Uterus (tissue), 4 donors: ENCODE measurements at places on chromosomes 5 and 9. TPM values are rescaled to one million over a fixed set of nuclear protein-coding genes. Genes with fewer than 3 reads are reported as not detected.

SEMA6A gene
- total RNA-seq, result 51.5 TPM

ZDHHC11B gene
- 15.1 TPM for total RNA-seq

IFNW1 gene
- total RNA-seq, result not detected

HNRNPK gene
- total RNA-seq, result 437 TPM

PCDHGB5 gene
- 33.6 TPM for total RNA-seq

N4BP3 gene
- 1.5 TPM for total RNA-seq

SLC25A2 gene
- total RNA-seq, result 2.3 TPM

DNA sequence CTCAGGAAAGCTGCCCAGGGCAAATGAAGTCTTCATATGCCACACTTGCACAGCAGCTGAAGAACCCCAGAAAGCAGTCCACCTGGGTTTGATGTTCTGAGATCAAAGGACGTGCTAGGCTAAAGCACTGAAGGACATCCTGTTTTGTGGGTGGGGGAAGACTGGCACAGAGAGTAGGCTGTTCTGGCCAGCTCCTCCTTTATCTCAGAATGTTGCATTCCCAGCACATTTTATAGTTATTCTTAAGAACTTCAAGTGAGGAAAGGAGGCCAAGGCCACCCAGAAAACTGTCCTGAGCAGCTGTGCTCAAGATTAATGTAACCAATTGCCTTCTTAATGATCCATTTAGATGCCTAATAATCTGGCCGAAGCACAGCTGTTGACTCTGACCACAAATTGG, 10.9 kb downstream of the SHOC1 start:
- DNase-seq, result no peak

DNA sequence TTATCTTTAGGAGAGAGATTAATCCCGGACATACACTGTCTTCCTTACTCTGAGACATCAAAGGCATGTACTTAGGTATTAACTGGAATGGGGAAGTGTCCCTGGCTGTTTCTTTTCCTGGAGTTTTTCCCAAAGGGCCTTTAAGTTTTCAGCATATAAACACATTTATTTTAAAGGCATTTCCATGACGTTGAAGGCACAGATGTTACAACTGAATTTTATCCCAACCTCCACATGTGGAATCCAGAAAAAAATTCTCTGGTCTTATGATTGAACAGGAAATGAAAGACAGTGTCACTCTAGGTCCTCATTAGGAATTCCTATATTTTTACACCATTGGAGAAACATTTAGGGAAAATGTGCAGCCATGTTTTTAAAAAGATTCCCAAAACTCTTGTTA, 41.6 kb upstream of the SHOC1 start:
- no peak for DNase-seq

GRCh38 chr9:69603656-69604055, 68.5 kb downstream of the APBA1 start:
- no peak for DNase-seq

DNA sequence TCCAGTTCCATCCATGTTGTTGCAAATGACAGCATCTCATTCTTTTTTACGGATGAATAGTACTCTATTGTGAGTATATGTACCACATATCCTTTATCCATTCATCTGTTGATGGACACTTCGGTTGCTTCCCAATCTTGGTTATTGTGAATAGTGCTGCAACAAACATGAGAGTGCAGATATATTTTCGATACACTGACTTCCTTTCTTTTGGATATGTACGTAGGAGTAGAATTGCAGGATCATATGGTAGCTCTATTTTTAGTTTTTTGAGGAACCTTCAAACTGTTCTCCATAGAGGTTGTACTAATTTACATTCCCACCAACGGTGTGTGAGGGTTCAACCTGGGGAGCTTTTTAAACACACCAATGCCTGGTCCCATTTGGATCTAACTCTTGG, 22.3 kb downstream of the GALNT12 start:
- no peak for DNase-seq

DNA sequence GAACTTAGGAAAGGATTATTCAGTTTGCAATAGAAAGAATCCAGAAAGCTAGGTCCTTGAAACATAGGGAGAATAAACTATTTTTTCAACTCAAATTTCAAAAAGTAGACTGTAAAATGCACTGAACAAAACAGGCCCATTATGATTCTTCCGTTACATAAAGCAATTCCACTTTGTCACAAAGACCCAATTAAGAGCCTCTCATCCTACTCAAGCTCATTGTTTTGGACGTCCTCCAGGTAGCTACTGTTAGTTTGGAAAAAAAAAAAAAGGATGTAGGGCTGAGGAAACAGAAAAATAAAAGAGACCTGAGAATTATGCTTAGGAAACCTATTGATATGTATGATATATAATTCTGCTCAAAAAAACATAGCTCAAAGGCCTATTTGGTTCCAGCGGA, 74.0 kb downstream of the DIRAS2 start:
- DNase-seq, result no peak

- DNase-seq, result no peak
These were observed 460.2 kb downstream of the ICE1 start for GRCh38 chr5:5882706-5883105.

DNA sequence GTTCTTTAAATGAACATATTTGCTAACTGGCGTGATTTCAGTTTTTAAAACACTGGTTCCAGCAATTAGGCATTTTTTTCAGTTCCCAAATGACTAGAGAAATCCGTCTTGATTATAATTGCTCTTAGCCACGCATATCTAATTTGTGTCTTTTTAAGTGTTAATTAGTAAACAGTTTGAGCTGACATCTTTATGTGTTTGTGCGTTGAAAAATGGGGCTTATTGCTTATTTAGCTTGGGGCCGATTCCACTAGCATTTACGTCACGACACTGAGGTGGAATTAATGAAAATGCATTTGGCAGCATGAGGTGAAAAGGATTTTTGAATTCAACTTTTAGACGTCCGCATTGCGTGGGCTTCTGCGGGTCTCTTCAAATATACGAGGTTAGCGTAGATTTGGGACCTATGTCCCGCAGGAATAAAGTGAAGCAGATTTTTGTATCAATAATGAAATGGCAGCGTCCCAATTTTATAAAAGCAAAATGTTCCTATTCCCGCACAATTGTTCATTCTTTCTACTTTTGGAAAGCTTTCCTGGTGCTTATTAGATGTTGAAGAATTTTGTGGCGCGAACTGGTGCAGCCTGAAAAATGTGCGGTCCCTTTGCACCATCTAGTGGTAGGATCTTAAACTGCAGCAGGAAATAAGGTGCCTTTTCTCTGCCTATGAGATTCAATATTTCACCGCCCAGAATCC, 122.7 kb upstream of the LMX1B start:
- DNase-seq, result no peak

DNA sequence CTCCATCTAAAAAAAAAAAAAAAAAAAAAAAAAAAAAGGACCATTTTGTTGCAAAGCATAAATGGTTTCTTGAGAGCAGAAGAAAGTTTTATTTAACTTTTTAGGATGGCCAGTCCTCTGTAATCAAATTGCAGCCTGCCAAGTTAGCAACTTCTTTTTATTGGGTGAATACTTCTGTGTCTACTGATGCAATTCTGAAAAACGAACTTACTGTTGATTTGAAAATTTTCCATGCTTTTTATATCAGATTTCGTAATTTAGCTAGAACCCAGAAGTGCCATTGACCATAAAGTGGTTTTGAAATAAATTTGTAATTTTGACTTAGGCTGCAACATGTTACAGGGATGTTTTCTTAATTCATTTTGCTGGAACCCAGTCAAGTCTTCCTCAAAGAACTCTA, 269.1 kb upstream of the ACTBL2 start:
- no peak for DNase-seq

DNA sequence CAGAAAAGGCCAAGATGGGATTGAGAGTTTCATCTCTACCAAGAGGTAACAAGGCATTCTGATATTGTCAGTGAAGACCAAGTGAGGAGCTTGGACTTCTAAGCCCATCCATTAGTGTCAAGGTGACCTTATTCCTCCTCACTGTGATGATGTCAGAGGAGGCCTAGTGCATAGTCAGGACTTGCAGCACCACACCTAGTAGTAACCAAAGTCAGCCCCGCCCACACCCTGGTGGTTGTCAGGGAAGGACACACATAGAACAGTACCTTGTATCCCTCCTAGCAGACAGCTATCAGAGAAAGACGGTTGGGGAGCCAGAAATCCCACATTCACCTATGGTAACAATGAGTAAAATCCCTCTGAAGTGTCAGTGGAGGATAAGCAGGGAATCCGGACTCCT, 111.7 kb downstream of the AP3B1 start:
- no peak for DNase-seq

- DNase-seq, result no peak
These were observed 293.2 kb downstream of the CWC27 start for GRCh38 chr5:65061974-65062353.

DNA sequence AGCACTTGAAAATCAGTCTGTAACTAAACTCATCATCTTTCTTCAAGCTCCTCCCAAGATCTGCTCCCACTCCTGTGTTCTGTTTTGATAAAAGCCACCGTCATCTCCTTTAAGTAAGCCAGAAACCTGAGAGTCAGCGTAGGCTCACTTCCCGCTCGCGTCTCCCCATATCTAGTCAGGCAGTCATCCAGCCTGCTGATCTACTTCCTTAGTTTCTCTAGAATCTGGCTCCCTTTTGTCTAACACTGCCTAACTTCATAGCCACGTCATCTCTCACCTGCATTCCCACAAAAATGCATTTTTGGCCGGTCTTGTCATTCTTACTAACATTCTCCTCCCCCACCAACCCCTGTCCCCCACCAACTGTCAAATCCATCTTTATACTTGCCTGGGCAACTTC, 3.0 kb upstream of the TJP2 start:
- no peak for DNase-seq

- no peak for DNase-seq
These were observed 8.1 kb downstream of the ZNF366 start for GRCh38 chr5:72499090-72499489.

DNA sequence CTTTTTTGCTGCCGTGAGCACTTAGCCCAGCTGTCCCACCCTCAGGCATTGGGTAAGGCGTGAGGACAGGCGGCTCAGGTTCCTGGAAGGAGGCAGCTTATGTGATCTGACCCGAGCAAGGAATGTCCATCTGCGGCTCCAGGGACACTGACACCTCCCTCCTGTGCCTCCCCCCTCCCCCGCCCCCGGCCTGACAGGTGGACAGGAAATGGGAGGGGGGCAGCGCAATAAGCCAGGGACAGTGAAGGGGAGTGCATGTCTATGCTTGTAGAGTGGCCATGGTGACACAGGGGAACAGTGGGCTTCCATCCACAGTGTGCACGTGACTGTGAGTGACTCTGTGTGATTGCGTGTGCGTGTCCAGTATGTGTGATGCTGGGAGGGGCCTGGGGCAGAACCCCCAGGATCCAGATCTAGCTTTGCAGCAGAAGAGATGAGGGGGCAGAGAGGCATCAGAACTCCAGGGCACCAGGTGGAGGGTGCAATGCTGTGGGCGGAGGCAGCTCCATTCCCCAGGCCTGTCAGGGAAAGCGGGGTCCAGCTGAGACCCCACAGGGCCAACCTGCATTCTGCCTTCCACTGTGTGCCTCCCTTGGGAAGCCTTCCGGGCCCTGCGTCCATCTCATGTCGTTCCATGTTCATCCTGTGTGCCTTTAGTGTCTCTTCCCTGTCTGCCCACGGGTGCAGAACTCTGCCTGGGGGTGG, 30.5 kb downstream of the CNTFR start:
- no peak for DNase-seq

GRCh38 chr9:103990311-103990710, 103.8 kb upstream of the SMC2 start:
- no peak for DNase-seq

- peak; percentile 83 for DNase-seq
These were observed 31.6 kb upstream of the UBAC1 start for GRCh38 chr9:135992486-135993408.

- no peak for DNase-seq
These were observed 19.4 kb downstream of the S1PR3 start for GRCh38 chr9:89010526-89011111.
